NCI-H2081 (cell line): ENCODE measurements at places on chromosomes 16 and 17.

- no peak for DNase-seq
Observed at GRCh38 chr17:68595496-68595895, 5.7 kb downstream of the FAM20A start.

DNA sequence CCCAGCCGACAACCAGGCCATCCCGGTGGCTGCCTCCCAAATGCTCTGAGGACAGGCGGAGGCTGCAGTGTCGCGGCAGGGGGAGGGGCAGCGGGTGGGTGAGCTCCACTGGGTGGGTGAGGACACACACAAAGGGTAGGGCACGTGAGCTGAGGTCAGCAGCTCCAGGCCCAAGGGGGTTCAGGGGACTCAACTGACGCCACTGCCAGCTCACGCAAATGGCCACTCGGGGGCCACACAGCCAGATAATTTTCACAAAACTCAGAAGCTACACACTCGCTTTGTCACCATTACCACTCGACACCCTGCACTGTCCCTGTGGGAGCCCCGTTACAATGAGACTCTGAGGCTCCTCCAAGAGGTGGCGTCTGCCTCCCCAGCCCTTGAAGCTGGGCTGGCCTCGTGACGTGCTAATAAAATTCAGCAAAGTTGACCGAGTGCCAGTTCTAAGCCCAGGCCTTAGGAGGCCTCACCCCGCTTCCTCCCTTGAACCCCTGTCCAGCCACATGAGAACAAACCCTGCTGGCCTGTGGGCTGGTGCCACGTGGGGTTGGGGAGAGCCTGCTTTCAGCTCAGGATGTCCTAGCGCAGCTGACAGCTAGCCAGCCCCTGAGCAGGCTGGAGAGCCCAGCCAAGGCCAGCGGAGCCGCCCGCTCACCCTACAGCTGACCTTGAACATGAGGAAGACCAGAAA, 56.9 kb downstream of the RMI2 start:
- DNase-seq, result no peak

- DNase-seq, result no peak
Observed at GRCh38 chr17:21475571-21475970, 99.4 kb downstream of the KCNJ12 start.

DNA sequence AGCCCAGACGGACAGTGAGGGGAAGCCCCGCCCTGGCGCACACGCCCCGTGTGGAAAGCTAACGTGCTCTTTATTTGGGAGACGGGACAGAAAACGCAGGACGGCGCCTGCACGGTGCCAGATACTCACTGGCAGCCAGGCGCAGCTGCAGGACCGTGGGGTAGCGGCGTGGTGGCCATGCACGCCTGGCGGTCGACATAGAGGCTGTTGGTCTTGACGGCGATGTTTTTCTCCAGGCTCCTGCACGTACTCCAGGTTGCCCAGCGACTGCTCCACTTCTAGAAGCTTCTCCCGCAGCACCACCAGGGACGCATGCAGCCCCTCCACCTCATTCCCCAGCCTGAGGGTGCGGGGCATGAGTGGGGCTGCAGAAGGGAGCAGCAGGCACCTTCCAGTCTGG, 5.1 kb upstream of the C1QTNF8 start:
- DNase-seq, result no peak

DNA sequence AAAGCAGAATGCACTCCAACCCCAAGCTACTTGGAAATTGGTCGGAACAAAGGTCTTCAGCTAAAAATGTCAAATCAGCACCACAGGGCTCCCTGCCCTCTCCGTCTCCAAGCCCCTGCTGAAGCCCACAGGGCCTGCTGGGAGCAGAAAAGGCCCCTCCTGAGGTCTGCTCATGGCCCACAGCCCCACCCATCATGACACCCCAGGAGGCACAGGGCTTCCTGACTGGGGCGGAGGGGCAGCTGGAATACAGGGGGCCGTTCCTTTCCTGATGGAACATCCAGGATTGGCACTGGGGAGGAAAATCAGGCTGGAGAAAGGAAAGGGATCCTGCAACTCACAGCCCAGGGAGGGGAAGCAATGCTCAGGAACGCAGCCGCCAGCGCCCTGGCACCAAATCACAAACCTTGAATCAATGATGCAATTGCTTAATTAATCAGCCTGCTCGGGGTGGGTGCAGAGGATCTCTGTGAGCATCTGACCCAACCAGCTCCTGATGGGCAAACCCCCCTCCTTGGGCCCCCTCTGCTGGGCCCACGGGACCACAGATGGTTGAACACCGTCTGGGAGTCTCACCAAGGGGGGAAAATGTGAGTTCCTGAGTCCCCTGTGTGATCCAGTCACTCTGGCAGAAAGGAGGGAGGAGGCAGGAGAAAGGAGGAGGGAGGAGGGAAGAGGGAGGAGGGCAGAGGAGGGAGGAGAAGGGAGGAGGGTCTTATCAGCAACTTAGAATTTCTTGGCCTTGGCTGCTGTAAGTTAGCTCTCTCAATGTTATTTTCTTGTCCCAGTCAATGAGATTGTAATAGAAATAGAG, 155.5 kb downstream of the ZNF423 start:
- DNase-seq, result no peak

DNA sequence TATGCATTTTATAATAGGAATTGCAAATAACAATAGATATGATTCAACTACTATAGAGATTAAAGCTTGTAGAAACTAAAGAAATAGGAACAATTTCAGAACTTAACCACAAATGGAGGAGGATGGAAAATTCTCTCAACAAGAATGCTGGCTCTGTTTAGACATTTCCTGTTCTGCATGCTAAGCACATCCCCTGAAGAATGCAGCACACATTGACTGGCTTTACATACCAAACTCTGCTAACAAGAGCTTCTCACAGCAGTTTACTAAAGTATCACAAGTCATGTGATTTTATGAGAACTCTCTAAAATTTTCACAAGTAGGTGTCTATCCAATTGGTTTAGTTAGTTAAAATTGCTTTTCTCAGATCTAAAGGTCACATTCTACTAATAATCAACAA, 85.2 kb downstream of the SPAG9 start:
- DNase-seq, result no peak

- no peak for DNase-seq
Observed at GRCh38 chr17:82054351-82055022, 2.8 kb downstream of the GPS1 start.

- DNase-seq, result no peak
Observed at GRCh38 chr16:68987734-68988457, 117.6 kb upstream of the HAS3 start.

DNA sequence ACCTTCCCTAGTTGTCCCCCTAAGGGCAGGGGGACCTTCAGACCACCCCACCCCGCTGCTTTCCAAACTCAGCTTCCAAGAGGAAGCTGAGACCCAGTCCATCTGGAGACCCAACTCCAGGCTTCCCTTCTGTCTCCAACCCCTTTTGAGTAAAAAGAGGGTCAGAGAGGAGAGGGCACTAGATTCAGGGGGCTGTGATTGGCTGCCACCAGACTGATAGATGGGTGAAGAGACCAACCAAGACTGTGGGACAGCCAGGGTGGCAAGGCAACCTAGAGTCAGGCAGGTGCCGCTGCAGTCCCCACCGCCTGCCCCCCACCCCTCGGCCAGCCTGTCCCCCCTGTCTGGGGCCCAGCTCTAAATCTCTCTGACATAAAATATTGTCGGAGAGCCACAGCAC, 92.5 kb downstream of the SDK2 start:
- no peak for DNase-seq
